Pancreas (tissue), 10 donors: ENCODE measurements at places on chromosomes 13 and 19. TPM values are rescaled to one million over a fixed set of nuclear protein-coding genes. Genes with fewer than 3 reads are reported as not detected.

CSNK1G2 gene
- total RNA-seq = 29.6 TPM

JSRP1 gene
- total RNA-seq = 1.1 TPM

DNA sequence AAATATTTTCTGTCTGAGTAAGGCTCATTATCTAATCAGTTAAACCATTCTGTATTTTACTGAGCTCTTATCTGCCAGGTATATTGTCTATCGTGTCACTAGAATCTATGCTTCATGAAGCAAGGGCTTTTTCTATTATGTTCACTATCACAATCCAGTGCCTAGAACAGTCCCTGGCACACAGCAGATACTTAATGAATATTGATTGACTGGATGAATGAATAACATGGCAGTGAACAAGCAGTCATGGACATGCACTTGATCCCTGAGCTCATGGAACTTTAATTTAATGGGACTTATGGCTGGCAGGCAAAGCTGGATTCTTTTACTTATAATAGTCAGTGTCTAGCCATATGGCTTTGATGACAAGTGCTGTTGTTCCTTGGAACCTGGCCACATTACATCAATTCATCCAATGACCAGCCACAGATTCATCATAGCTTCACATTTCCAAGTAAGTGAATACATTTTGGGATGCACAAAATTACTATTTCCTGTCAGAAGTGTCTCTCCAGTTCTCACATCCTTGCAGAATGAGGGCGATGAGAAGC lies 214.8 kb downstream of the COG6 start:
- H3K27me3 ChIP-seq = no peaks in the 10 kb centered on the region
- DNase-seq = no peak
- H3K27ac ChIP-seq = no peak overlapping the region
- no peaks in the 10 kb centered on the region for H3K4me1 ChIP-seq
- H3K36me3 ChIP-seq = no peaks in the 10 kb centered on the region

- H3K27me3 ChIP-seq = no peaks in the 10 kb centered on the region
- H3K4me3 ChIP-seq = no peak overlapping the region
- peak; percentile 20 for DNase-seq
Measured at GRCh38 chr19:13718733-13719132, 45.6 kb upstream of the MRI1 start.

DNA sequence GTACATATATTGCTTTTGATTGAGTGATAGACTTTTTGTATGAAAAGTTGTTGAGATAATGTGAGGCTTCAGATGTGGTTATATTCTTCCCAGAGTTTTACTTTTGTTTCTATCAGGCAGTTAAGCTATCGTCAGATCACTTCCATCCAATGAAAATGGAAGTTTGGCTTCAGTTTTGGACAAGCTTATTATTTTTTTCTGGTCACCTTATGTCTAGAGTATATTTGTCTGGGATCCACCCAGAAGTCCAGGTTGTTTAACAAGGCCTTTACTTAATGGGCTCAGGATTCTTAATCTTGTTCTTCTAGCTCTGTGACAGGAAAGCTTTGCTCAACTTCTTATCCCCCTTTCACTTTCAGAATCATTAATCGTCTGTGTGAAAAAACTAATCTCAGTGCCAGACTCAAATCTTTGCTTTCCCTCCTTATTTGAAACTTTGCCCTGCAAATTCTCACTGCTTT lies 150.9 kb downstream of the PDS5B start:
- no peak for DNase-seq
- H3K4me1 ChIP-seq = peaks cover 16% of the 10 kb centered on the region
- H3K36me3 ChIP-seq = no peaks in the 10 kb centered on the region
- no peaks in the 10 kb centered on the region for H3K27me3 ChIP-seq
